ENCODE measurements at places on chromosomes 4 and X. TPM values are rescaled to one million over a fixed set of nuclear protein-coding genes. Genes with fewer than 3 reads are reported as not detected.

- no peaks in the 10 kb centered on the region for H3K36me3 ChIP-seq
- H3K27me3 ChIP-seq = no peaks in the 10 kb centered on the region
- no peak for DNase-seq
- H3K4me3 ChIP-seq = no peak overlapping the region
- H3K4me1 ChIP-seq = 0 out of 2 replicates have a peak, but pooled peaks cover 3% of the 10 kb centered on the region
Measured at GRCh38 chrX:42117318-42117717, 194.0 kb upstream of the CASK start.

GRCh38 chrX:31092476-31092875 lies 20.6 kb upstream of the FTHL17 start:
- H3K4me3 ChIP-seq = no peak overlapping the region
- no peaks in the 10 kb centered on the region for H3K36me3 ChIP-seq
- no peak overlapping the region for H3K27ac ChIP-seq
- DNase-seq = no peak
- no peaks in the 10 kb centered on the region for H3K27me3 ChIP-seq

- H3K27ac ChIP-seq = no peak overlapping the region
- no peaks in the 10 kb centered on the region for H3K36me3 ChIP-seq
- H3K4me1 ChIP-seq = peaks cover 5% of the 10 kb centered on the region
- no peaks in the 10 kb centered on the region for H3K27me3 ChIP-seq
Measured at GRCh38 chrX:107678957-107679740, 50.8 kb downstream of the PRPS1 start.

STBD1 gene
- total RNA-seq = 2.8 TPM

All from SJCRH30 (cell line).